ENCODE measurements at places on chromosomes 2 and 18. TPM values are rescaled to one million over a fixed set of nuclear protein-coding genes. Genes with fewer than 3 reads are reported as not detected.
A peak's percentile ranks its signal among the peaks of the same experiment; 100 is the strongest.

GRCh38 chr18:23757437-23757733 lies 68.1 kb downstream of the LAMA3 start:
- no peak overlapping the region for H3K4me3 ChIP-seq
- H3K36me3 ChIP-seq, result no peaks in the 10 kb centered on the region
- DNase-seq, result no peak
- no peaks in the 10 kb centered on the region for H3K4me1 ChIP-seq
- H3K27me3 ChIP-seq, result peaks cover 7% of the 10 kb centered on the region

GRCh38 chr2:232577841-232578240 lies 27.4 kb downstream of the EIF4E2 start:
- no peaks in the 10 kb centered on the region for H3K27me3 ChIP-seq
- no peak overlapping the region for H3K27ac ChIP-seq
- peaks cover 31% of the 10 kb centered on the region for H3K36me3 ChIP-seq

DNA sequence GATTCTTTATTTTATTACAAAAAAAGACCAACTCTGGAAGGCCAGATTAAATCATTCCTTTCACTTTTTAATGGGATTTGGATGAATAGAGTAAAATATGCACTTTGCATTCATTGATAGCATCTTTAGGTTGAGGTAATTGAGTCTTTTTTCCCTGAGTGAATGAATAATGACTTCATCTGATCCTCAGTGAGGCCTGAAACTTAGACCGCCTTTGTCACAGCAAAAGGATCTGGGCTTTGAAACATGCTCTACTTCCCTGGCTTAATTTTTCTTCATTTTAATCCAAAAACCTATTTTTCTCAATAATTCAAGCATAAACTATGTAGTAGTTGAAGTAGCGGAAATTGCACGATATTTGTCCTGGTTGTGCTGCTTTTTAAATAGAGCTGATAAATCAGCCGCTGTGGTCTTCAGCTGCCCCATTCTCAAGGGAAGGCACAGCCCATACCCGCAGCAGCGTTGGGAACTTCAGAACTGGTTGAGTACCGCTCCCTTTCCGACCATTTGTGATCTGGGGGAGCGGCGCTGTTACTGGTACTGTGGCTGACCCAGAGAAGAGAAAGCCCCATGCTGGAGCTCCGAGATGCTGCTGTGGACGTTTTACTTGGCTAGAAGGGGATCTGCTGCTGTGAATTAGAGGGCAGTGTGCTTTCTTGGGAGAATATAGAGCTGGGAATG lies 145.3 kb upstream of the NFATC1 start:
- no peak overlapping the region for H3K4me3 ChIP-seq
- no peaks in the 10 kb centered on the region for H3K27me3 ChIP-seq
- H3K4me1 ChIP-seq, result peaks cover 8% of the 10 kb centered on the region
- H3K36me3 ChIP-seq, result no peaks in the 10 kb centered on the region

DNA sequence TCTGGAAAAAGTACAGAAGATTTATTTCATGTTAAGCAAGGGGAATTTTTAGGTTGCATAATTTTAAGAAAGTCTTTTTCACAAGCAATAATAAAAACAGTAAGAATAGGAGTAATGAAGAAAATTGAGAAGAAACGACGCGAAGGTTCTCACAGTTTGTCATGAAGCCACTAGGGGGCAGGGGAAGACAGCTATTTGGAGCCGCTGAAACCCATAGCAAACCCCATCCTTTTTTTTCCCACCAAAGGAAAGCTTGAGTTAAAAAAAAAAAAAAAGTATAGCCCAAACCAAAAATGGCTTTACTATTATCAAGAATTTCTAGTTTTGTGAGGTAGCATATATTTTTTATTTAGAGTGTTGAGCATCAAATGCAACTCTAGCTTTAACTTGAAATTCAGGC lies 300.9 kb downstream of the PHLPP1 start:
- DNase-seq, result no peak
- H3K27ac ChIP-seq, result no peak overlapping the region
- H3K27me3 ChIP-seq, result peaks cover 62% of the 10 kb centered on the region

DNA sequence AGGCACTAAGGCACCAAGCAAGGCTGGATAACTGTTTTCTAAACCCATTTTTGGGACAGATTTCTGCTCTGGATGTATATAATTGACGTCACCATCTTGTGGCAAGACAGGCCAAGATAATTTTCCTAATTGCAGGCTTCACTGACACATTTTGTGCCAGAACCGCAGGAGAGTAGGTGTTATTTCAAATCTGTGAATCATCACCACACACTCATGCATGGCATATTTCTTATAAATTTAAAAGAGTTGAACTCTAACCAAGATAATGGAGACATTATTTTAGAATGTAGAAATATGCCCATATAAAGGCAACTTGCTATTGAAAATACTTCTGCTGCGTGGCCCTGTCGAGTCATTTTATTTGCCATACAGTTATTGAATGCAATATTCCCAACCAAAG lies 68.3 kb upstream of the ACYP2 start:
- H3K36me3 ChIP-seq, result peaks cover 11% of the 10 kb centered on the region
- no peaks in the 10 kb centered on the region for H3K27me3 ChIP-seq
- DNase-seq, result no peak

- no peak for DNase-seq
- no peaks in the 10 kb centered on the region for H3K27me3 ChIP-seq
- no peak overlapping the region for H3K27ac ChIP-seq
- H3K4me1 ChIP-seq, result peaks cover 3% of the 10 kb centered on the region
- H3K36me3 ChIP-seq, result peaks cover 49% of the 10 kb centered on the region
Measured at GRCh38 chr2:60794271-60794863, 38.3 kb downstream of the PAPOLG start.

DNA sequence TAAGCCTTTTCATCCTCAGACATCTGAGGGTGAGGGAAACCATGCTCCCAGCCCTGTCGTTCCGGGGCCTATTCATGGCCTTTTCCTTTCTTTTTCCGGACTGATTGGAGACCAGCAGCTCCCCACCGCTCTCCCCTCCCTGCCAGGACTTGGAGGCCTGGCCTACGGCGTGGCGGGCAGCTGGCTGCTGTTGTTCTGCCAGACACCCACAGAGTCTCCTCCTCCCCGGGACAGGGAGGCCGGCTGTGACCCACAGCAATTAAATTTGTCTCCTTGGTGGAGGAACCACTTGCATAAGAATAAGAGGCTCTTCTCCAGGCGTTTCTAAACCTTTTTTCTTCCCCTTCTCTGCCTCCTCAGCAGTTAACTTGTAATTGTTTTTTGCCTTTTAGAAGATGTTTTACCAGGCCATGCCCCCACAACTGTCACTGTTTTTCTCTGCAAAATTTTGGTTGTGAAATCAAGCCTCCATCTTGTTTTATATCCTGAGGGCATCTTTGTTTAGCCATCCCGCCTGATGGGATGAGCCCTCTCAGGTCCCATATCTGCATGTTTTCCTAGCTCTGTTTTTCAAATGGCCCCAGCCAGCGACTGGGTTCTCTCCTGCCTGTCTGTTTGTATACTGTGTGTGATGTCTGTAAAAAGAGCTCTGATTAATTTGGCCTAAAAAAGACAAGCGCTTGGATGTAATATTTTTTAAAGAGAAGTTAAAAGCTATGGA lies 1060.0 kb upstream of the DDX18 start:
- H3K4me1 ChIP-seq, result peaks cover 6% of the 10 kb centered on the region
- DNase-seq, result no peak
- peaks cover 2% of the 10 kb centered on the region for H3K27me3 ChIP-seq
- no peaks in the 10 kb centered on the region for H3K36me3 ChIP-seq
- no peak overlapping the region for H3K27ac ChIP-seq

- H3K4me3 ChIP-seq, result no peak overlapping the region
- H3K27me3 ChIP-seq, result no peaks in the 10 kb centered on the region
- no peak overlapping the region for H3K27ac ChIP-seq
- DNase-seq, result no peak
- H3K4me1 ChIP-seq, result peaks cover 7% of the 10 kb centered on the region
- no peaks in the 10 kb centered on the region for H3K36me3 ChIP-seq
Measured at GRCh38 chr2:112787294-112787693, 3.0 kb upstream of the IL1A start.

- H3K36me3 ChIP-seq, result no peaks in the 10 kb centered on the region
- H3K27ac ChIP-seq, result no peak overlapping the region
- no peaks in the 10 kb centered on the region for H3K27me3 ChIP-seq
- no peak for DNase-seq
- no peaks in the 10 kb centered on the region for H3K4me1 ChIP-seq
Measured at GRCh38 chr2:49972699-49973098, 818.4 kb upstream of the FSHR start.

DNA sequence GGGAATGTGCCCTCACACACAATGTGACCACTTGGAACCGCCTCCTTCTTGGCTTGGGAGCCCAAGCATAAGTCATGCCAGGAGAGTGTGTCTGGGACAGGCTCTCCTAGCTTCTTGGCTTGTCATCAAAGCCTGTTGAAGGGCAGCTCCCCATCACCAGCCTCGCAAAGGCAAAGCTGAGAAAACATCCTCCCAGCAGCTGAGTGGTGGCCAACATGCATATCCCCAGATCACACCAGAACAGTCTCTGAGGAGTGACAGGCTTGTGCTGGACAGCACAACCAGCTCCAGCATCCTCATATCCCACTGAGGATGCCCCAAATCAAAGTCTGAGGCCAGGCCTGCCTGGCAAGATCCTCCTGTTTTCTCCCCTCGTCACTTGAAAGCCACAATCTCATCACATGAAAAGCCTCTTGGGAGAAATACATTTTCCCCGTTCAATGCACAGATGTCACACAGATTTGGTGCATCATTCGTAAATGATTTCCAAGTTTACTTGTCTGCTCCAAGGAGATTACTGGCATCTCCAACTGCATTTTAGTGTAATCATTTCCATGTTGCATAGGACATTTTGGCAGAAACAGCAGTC lies 269.3 kb downstream of the TTC32 start:
- no peak overlapping the region for H3K4me3 ChIP-seq
- DNase-seq, result peak; percentile 46
- H3K36me3 ChIP-seq, result no peaks in the 10 kb centered on the region
- no peaks in the 10 kb centered on the region for H3K4me1 ChIP-seq

- no peak overlapping the region for H3K4me3 ChIP-seq
- DNase-seq, result no peak
- H3K36me3 ChIP-seq, result no peaks in the 10 kb centered on the region
- peaks cover 20% of the 10 kb centered on the region for H3K27me3 ChIP-seq
- H3K4me1 ChIP-seq, result peaks cover 1% of the 10 kb centered on the region
- no peak overlapping the region for H3K27ac ChIP-seq
Measured at GRCh38 chr18:62386091-62386490, 61.0 kb downstream of the TNFRSF11A start.

GRCh38 chr2:53945538-53945937 lies 25.3 kb downstream of the PSME4 start:
- no peaks in the 10 kb centered on the region for H3K27me3 ChIP-seq
- H3K4me3 ChIP-seq, result no peak overlapping the region
- peaks cover 8% of the 10 kb centered on the region for H3K4me1 ChIP-seq
- H3K27ac ChIP-seq, result peak overlapping the region; percentile 75
- no peak for DNase-seq
- H3K36me3 ChIP-seq, result peaks cover 31% of the 10 kb centered on the region

GRCh38 chr2:188293601-188294351 lies 2.1 kb downstream of the GULP1 start:
- H3K36me3 ChIP-seq, result no peaks in the 10 kb centered on the region
- H3K27ac ChIP-seq, result peak overlapping the region; percentile 97
- no peaks in the 10 kb centered on the region for H3K27me3 ChIP-seq
- H3K4me3 ChIP-seq, result peak overlapping the region; percentile 97

DNA sequence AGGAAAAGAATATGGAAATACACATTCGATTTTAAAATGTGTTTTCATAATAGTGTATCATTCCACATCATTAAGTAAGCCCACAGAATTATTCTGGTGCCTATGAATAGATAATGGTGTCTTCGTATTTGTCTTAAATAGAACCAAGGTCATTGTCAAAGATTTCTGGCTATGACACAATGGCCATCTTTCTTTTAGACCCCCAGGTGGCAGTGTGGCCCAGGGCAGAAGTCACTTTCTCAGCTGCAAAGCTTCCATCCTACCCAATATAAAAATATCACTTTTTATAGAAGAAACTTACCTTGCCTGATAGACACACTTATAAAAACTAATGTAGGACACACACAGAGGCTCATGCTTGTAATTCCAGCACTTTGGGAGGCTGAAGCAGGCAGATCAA lies 57.5 kb downstream of the ZRANB3 start:
- no peaks in the 10 kb centered on the region for H3K4me1 ChIP-seq
- no peaks in the 10 kb centered on the region for H3K27me3 ChIP-seq
- H3K4me3 ChIP-seq, result no peak overlapping the region
- no peak overlapping the region for H3K27ac ChIP-seq
- H3K36me3 ChIP-seq, result no peaks in the 10 kb centered on the region

- no peak for DNase-seq
Measured at GRCh38 chr2:150165988-150166312, 321.5 kb downstream of the RND3 start.

DNA sequence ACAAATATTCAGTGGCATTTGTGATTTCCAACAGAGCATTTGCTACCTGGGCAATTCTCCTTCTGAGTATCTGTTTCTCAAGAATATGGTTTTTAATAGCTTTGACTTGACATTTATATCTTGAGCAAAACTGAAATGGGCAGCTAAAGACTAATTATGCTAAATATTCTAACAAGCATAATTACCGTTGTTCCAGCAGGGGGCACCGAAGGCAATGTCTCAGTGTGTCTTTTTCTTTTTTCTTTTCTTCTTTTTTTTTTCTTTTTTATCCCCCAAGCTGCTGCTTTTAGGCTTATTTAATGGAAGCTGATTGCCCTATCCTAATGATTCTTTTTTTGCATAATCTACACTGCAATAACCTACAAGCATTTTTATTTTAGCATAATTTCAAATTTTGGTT lies 138.9 kb upstream of the NABP1 start:
- H3K36me3 ChIP-seq, result no peaks in the 10 kb centered on the region
- H3K4me1 ChIP-seq, result peaks cover 8% of the 10 kb centered on the region
- H3K27me3 ChIP-seq, result no peaks in the 10 kb centered on the region
- no peak for DNase-seq

- no peak overlapping the region for H3K27ac ChIP-seq
- no peaks in the 10 kb centered on the region for H3K27me3 ChIP-seq
- no peak for DNase-seq
- peaks cover 16% of the 10 kb centered on the region for H3K4me1 ChIP-seq
- peaks cover 34% of the 10 kb centered on the region for H3K36me3 ChIP-seq
- no peak overlapping the region for H3K4me3 ChIP-seq
Measured at GRCh38 chr18:12366379-12366778, 10.6 kb downstream of the AFG3L2 start.

DNA sequence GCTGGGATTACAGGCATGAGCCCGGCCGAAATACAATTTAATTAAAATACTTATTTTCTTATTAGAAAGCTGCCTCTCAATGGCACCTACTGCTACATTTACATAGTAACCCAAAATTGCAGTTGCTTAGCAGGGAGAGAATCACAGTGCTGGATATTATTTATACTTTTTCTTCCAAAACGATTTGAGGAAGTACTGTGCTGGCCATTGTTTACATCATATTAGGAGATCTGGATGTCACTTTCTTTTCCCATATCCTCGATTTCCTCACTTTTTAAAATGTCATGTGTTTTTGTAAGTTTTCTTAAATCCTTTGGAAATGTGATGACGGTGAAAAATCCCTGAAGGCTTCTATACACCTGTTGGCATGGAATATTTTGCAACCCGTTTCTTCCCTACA lies 3.4 kb upstream of the SP3 start:
- no peak overlapping the region for H3K4me3 ChIP-seq
- DNase-seq, result no peak
- no peaks in the 10 kb centered on the region for H3K36me3 ChIP-seq
- H3K27ac ChIP-seq, result no peak overlapping the region
- peaks cover 24% of the 10 kb centered on the region for H3K4me1 ChIP-seq
- no peaks in the 10 kb centered on the region for H3K27me3 ChIP-seq

- peaks cover 34% of the 10 kb centered on the region for H3K4me1 ChIP-seq
- H3K4me3 ChIP-seq, result no peak overlapping the region
- H3K36me3 ChIP-seq, result no peaks in the 10 kb centered on the region
- no peak overlapping the region for H3K27ac ChIP-seq
Measured at GRCh38 chr2:96336873-96337272, 1.3 kb downstream of the NCAPH start.

SLC40A1 gene
- 11.4 TPM for total RNA-seq

RABL2A gene
- 24.9 TPM for total RNA-seq

DIS3L2 gene
- 34.3 TPM for total RNA-seq

Measured in osteocyte (in vitro differentiated cells).